ENCODE measurements at places on chromosomes 5 and 9. TPM values are rescaled to one million over a fixed set of nuclear protein-coding genes. Genes with fewer than 3 reads are reported as not detected.

The F2RL2 gene
- 0.20 TPM for polyA plus RNA-seq

The DAB2IP gene
- polyA plus RNA-seq = 57.7 TPM

The ADCY2 gene
- 10.5 TPM for polyA plus RNA-seq

The CORO2A gene
- polyA plus RNA-seq = 28.0 TPM

The GFI1B gene
- 12.6 TPM for polyA plus RNA-seq

The CFAP90 gene
- 55.2 TPM for polyA plus RNA-seq

The CDKN2A gene
- polyA plus RNA-seq = 12.9 TPM

The CCL28 gene
- 3.8 TPM for polyA plus RNA-seq

The MAMDC4 gene
- 8.1 TPM for polyA plus RNA-seq

The FGFR4 gene
- 7.8 TPM for polyA plus RNA-seq

The FOXD4L3 gene
- 0.18 TPM for polyA plus RNA-seq

The SLC9A3 gene
- 2.6 TPM for polyA plus RNA-seq

The PLAC8L1 gene
- 27.7 TPM for polyA plus RNA-seq

The PCDHA13 gene
- 1.8 TPM for polyA plus RNA-seq

The GABRA1 gene
- polyA plus RNA-seq = not detected

The FNBP1 gene
- 37.9 TPM for polyA plus RNA-seq

The NME5 gene
- 129 TPM for polyA plus RNA-seq

The SLC6A18 gene
- polyA plus RNA-seq = not detected

The S1PR3 gene
- 7.0 TPM for polyA plus RNA-seq

The ACOT12 gene
- 0.44 TPM for polyA plus RNA-seq

The MARCOL gene
- polyA plus RNA-seq = not detected

The PSIP1 gene
- polyA plus RNA-seq = 57.3 TPM

The IL5 gene
- polyA plus RNA-seq = 5.4 TPM

The GDNF gene
- 0.49 TPM for polyA plus RNA-seq

The STK32A gene
- polyA plus RNA-seq = 3.9 TPM

The MAN1B1 gene
- 62.2 TPM for polyA plus RNA-seq

The C5orf34 gene
- polyA plus RNA-seq = 5.5 TPM

The SPINK4 gene
- not detected for polyA plus RNA-seq

The SPINK1 gene
- not detected for polyA plus RNA-seq

The OSMR gene
- 12.9 TPM for polyA plus RNA-seq

The LARP1 gene
- polyA plus RNA-seq = 118 TPM

The ANKRD34B gene
- 0.34 TPM for polyA plus RNA-seq

The FBXL7 gene
- 9.8 TPM for polyA plus RNA-seq

The FGF18 gene
- polyA plus RNA-seq = 1.6 TPM

The FGF10 gene
- 2.3 TPM for polyA plus RNA-seq

The KIAA0825 gene
- polyA plus RNA-seq = 4.1 TPM

The LCN10 gene
- polyA plus RNA-seq = 8.7 TPM

The ORM1 gene
- polyA plus RNA-seq = 1.6 TPM

The PTTG1 gene
- 429 TPM for polyA plus RNA-seq

The CNTLN gene
- 6.3 TPM for polyA plus RNA-seq

The DAP gene
- polyA plus RNA-seq = 92.2 TPM

The CDX1 gene
- polyA plus RNA-seq = 3.4 TPM

The PLEKHG4B gene
- polyA plus RNA-seq = 3.2 TPM

Measured in testis (tissue), 5 donors.